ENCODE measurements at places on chromosomes 2 and 18.
A peak's percentile ranks its signal among the peaks of the same experiment; 100 is the strongest.

DNA sequence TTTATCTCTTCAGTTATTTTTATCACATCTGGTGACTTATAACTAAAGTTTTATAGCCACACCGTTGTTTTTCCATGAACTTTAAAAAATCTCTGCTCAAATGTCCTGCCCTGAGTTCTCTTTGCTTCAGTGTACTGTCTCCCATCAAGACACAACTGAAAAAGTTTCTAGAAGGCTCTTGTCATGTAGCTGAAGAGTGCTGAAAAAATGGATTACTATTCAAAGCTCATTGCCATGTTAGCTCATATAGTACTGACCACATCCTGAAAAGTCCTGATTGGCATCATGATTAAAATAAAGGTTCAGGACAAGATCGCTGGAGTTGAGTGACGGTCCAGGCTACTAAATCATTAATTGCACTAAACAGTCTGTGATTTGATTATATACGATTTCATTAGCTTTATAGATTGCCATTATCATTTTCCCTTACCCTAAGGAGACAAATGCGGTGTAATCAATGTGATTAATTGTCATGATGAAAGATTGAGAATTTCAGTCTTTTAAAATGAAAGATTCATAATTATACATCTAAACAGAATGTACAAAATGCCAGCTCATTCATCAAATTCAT is 62.2 kb downstream of the MFSD6 start:
- DNase-seq = no peak

- DNase-seq = no peak
Observed at GRCh38 chr2:8860239-8860638, 22.8 kb upstream of the KIDINS220 start.

DNA sequence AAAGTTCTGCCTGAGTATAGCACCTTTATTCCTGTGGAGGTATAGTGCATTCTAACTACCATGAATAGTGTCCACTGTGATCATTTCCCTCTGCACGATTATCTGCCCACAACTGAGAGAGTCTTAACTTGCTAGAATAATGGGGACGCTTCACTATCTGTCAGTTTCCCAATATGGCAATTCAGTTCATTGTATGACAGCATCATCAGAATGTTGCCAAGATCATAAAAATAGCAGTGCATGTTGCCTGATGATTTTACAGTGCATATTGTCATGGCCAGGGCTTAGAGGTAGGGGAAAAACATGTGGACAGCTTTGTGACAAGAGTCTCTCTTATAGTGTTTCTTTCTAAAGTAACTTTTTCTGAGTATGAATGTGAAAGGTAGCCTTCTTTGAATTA is 6.1 kb downstream of the RASGRP3 start:
- DNase-seq = no peak

DNA sequence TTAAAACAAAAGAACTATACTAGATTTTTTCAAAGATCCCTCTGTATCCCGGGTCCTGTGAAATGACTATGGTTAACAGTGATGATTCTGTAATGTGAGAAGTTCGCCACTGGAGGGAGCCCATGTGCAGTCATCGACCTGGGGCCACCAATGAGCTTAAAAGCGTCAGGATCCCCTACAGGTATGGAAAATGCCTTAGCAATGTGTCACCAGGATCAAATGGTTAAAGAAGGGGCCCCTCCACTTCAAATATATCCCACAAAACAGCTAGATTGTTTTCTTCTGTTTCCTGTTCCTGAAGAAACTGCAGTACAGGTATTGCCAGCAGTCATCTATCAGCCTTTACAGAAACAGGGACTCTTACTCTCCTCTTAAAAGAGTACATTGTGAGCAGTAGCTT is 15.3 kb downstream of the CHRNA1 start:
- DNase-seq = peak; percentile 76

GRCh38 chr2:240456447-240457222 is 21.2 kb downstream of the GPC1 start:
- no peak for DNase-seq

GRCh38 chr2:773256-774160 is 96.3 kb upstream of the TMEM18 start:
- no peak for DNase-seq

- DNase-seq = no peak
Observed at GRCh38 chr2:144230033-144230432, 289.9 kb downstream of the ZEB2 start.

GRCh38 chr2:231102772-231103171 is 22.1 kb downstream of the HTR2B start:
- DNase-seq = no peak

DNA sequence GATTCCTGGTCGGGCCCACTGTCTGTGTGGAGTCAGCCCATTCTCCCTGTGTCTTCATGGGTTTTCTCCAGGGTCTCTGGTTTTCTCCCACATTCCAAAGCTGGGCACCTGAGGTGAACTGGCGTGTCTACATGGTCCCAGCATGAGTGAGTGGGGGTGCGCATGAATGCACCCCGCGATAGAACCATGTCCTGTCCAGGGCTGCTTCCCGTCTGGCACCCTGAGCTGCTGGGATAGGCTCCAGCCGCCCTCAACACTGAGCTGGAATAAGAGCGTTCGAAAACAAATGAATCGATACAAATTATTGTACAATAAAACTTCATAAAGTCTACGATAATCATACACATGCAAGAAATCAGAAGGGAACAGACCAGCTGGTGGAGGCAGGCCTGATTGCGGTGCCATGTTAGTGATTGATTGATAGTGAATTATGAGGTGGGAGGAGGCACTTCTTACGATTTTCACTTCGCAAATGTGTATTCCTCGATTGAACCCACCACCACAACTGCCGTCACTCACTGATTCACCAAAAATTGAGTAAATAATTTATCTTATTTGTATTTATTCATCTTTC is 186.6 kb downstream of the MGAT5 start:
- DNase-seq = no peak

DNA sequence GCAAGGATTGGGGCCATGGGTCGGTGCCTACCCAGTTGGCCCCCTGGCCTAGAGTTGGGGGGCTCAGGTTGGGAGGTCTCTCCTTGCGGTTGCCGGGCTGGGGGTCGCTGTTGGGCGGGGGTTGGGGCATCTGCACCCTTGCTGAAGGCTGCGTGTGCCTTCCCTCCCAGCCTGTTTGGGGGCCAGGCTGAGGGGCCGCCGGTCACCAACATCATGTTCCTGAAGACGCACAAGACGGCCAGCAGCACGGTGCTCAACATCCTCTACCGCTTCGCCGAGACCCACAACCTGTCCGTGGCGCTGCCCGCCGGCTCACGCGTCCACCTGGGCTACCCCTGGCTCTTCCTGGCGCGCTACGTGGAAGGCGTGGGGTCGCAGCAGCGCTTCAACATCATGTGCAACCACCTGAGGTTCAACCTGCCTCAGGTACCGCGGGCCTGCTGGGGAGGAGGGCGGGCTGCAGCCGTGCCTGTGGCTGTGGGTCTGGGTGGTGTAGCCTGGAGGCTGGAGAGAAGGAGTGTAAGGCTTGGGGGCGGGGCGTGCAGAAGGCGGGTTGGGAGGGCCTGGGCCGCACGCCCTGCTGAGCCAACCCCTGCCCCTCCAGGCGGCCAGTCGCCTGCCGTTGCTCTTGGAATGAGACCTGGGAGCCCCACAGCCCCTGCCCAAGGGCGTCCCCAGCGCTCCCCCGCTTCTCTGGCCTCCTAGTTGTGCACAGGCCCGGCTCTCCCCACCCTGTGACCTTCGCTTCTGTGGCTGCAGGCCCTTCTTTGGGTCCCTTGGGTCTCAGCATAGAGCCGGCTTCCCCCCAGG is 7.2 kb upstream of the NEU4 start:
- DNase-seq = no peak

GRCh38 chr18:12520442-12520992 is 112.8 kb downstream of the PRELID3A start:
- no peak for DNase-seq

GRCh38 chr2:227106845-227107759 is 56.9 kb downstream of the COL4A4 start:
- DNase-seq = peak; percentile 80

DNA sequence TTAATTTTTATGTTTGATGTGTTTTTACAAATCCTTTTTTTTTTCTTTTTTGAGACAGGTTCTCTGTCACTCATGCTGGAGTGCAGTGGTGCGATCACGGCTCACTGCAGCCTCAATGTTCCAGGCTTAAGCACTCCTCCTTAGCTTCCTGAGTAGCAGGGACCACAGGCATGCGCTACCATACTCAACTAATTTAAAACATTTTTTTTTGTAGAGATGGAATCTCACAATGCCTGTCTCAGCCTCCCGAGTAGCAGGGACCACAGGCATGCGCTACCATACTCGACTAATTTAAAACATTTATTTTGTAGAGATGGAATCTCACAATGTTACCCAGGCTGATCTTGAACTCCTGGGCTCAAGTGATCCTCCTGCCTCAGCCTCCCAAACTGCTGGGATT is 3.2 kb downstream of the NOTO start:
- no peak for DNase-seq

- no peak for DNase-seq
Observed at GRCh38 chr2:80548469-80548868, 243.9 kb upstream of the LRRTM1 start.

- peak; percentile 62 for DNase-seq
Observed at GRCh38 chr2:44184106-44184505, 15.4 kb downstream of the PPM1B start.

- DNase-seq = no peak
Observed at GRCh38 chr2:196743165-196743564, 56.3 kb downstream of the GTF3C3 start.

GRCh38 chr18:30967701-30968100 is 74.8 kb downstream of the DSC3 start:
- no peak for DNase-seq

- peak; percentile 74 for DNase-seq
Observed at GRCh38 chr2:167579826-167580225, 667.6 kb downstream of the STK39 start.

DNA sequence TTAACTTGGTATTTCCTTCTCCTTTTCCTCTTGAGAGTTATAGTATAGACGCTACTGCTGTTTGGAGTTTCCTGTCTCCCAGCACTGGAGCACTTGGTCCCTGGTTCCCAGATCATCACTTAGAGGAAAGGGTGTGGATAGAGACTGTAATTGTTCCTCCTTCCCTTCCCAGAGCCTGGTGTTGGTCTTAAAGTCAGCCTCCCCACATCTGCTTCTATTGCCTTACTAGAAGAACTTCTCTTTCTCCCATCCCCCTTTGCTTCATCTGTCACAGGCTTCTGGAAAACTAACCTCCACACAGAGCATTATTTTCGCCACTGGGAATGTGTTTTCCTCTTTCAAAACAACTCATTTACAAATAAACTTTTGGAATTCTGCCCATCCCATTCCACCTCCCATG is 131.0 kb downstream of the CCDC85A start:
- no peak for DNase-seq

GRCh38 chr2:205959521-205959920 is 126.5 kb downstream of the INO80D start:
- DNase-seq = no peak

DNA sequence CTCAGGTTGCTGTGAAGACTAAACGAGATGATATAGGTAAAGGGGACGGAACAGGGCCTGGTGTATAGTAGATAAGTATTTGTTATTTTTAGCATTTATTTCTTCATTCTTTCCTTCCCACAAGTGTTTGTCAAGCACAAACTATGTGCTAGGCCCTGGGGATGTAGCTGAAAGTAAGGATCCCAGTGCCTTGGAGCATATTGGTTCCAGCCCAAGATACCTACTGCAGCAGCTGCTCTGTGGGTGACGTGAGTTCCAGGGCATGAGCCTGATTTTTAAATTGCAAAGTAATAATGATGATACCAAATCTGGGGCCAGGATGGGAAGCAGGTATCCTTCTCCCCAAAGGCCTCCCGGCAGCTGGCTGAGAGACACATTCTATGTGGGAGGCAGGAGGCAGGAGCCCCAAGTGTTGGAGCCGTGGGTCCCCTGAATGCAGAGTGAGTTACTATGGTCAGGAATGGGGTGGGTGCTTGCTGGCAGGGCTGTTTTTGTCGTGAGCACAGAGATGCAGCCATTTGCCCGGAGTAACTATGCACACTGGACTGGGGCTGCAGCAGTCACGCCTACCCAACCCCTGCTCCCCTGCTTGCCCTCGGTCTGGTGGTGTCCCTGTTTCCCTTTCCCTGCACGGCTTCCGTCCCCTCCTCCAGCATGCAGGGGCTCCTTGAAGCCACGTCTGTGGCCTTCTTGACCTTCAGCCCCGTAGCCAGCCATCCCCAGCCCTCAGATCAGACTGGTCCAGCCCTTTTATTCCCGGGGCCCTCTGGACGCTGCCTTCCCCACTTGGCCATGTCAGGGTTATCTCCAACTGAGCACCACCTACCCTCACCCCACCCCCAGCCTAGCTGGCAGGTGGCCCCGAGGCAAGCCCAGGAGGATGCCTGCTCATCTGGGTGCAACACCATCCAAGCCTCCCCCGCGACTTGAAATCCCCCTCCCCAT is 52.4 kb downstream of the INHBB start:
- DNase-seq = no peak

DNA sequence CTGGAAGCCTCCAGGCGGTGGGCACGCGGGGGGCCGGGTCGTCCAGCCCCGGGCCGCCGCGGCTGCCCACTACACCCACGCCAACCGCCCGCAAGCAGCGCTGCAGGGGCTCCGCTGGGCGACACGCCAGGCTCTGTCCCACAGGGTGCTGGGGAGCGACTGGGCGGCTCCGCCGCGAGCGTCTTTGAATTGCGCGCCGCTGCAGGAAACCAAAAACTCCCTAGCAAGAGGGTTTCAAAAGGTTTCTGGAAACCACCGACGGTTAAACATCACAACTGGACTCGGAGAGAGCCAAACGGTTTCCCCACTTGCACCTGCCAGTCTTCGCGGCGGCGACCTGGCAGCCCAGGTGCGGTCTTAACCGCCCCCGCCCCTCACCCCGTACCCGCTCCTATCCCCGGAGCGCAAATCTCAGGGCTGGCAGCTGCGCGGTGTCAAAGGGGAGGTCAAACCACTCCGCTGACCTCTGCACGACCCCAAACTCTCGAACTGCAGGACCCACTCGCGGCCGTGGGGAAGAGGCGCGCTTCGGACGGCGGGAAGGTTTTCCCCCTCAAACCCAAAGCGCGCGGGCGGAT is 1.0 kb downstream of the CXCR4 start:
- peak; percentile 59 for DNase-seq

DNA sequence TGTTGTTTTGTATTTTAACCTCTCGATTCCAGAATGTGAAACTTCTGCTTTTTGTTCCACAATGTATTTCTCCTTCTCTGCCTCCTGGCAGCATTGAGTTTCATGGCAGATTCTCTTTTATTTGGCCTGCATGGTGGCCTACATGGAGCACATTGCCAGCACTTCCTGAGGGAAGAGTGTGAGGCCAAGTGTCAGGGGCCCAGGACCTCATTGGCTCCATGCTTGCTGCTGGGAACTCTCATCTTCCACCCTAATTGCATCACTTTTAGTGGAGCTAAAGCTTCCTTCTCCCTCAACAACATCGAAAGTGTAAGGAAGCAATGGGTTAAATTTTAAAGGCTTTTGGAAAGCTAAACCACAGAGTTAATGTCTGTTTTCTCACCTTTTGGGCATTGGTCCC is 9.5 kb downstream of the TRIB2 start:
- no peak for DNase-seq

All from hematopoietic multipotent progenitor cell treated with erythropoietin and hydrocortisone succinate and interleukin-3 and kit ligand, for 4 days (in vitro differentiated cells).